ENCODE measurements at places on chromosomes 7 and 10.
A peak's percentile ranks its signal among the peaks of the same experiment; 100 is the strongest.

GRCh38 chr7:77830649-77831355 lies 32.2 kb downstream of the PHTF2 start:
- peak; percentile 45 for DNase-seq

DNA sequence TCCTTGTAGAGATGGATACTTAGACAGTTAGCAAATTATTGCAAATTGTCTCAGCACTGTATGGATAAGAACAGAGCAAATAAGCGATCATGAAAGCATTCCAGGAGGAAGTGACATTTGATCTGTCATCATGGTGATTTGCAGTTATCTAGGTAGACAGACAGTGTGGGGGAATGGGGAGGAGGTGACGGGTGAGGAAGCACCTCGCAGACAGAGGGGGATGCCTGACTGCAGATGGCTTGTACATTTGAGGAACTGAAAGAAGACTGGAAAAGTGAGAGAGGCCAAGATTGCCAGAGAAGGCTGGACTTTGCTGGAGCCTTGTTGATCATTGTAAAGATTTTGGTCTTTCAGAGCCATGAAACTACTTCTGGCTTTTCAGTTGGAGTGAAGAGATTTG lies 318.2 kb upstream of the CELF2 start:
- no peak for DNase-seq

GRCh38 chr10:43202657-43203447 lies 64.0 kb downstream of the RASGEF1A start:
- DNase-seq, result no peak

- peak; percentile 100 for DNase-seq
Observed at GRCh38 chr10:99619851-99620710, at the start of gene SLC25A28. TSS of gene SLC25A28 (minus strand) at chr10:99620439. CDS start at chr10:99620335, 104 bp downstream.

GRCh38 chr10:125039354-125039769 lies 97.4 kb downstream of the ZRANB1 start:
- DNase-seq, result no peak

- DNase-seq, result peak; percentile 33
Observed at GRCh38 chr7:74092964-74093471, 9.4 kb downstream of the LIMK1 start.

DNA sequence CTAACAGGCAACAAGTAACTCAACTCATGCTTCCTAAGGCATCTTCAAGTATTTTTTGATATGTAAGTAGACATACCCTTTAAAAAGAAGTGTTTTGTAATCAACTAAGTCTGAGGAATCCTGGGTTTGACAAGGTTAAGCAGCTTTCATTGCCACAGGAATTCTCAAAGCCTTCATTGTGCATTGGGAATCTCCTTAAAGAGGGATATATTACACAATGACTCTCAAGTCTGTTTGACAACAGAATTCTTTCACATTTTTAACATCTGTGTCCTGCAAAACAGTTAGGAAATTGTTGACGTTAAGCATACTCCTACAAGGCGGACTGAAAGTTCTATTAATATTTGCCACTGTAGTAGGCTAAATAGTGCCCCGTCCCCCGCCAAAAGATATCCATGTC lies 71.4 kb downstream of the SGMS1 start:
- DNase-seq, result peak; percentile 47

- peak; percentile 32 for DNase-seq
Observed at GRCh38 chr7:19294619-19295018, 149.4 kb upstream of the FERD3L start.

DNA sequence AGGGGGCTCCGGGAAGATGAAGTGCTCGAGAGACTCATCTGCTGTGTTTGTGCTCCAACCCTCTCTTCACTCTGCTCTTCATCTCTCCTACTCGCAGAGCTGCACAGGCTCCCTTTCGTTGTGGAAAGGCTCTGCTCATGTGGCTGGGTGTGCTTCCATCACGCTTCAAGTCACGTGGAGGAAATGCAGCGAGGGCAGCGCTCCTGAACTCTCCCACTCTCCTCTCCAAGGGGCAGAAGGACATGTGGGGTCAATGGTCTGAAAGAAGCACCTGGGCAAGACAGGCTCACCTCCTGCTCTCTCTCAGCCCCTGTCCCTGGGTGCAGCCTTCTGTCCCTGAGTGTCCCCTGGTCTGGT lies 72.6 kb downstream of the USP6NL start:
- no peak for DNase-seq

GRCh38 chr10:69124563-69125268 lies 738 bp downstream of the VPS26A start:
- DNase-seq, result peak; percentile 67

DNA sequence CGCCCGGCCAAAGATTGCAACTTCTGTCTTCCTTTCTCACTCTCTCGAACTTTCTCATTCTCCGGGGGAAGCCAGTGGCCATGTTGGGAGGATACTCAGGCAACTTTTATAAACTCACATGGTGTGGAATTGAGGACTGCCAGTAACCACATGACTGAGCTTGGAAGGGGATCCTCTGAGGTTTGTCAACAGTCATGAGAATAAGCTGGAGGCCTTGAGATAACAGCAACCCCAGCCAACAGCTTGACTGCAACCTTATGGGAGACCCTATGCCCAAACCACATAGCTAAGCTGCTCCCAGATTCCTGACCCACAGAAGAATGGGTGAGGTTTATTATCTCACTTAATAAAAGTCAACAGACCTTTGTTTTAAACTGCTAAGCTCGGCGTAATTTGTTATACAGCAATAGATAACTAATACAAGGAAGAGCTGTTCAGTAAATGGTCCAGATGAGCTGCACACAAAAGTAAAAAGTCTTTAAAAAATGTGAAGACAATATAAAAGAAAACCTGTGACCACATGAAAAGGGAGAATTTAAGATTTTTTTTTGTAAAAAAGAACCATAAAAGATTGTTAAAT lies 9.6 kb downstream of the SYPL1 start:
- DNase-seq, result no peak

- DNase-seq, result no peak
Observed at GRCh38 chr7:20793694-20794394, 7.2 kb upstream of the SP8 start.

DNA sequence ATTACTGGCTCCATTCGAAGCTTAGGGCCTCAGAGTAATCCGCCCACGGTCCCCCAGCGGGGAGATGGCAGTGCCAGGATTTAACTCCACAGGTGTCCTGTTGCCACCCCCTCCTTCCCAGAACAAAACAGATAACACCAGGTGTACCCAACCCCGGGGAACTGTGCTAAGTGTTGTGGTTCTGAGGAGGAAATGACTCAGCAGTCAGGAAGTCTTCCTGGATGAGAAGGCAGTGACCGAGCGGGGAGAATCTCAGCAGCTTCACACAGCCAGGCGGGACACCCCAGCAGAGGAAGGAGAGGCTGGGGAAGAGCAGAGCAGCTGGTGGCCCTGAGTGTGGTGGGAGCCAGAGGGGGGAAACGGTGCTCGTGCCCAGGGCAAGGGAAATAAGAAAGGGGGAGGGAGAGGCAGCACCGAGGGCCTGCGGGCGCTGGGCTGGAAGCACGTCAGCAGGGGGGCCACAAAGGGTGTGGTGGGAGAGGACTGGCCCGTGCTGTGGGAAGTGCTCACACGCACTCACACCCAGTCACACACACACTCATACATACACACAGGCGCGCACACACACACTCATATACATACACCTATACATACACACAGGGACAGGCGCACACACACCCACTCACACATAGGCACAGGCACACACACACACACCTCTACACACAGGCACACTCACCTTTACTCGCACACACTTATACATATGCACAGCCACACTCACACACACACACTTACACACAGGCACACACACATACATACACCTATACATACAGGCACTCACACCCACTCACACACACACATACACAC lies 59.8 kb upstream of the CHST15 start:
- DNase-seq, result peak; percentile 81

GRCh38 chr10:123093489-123093888 lies 42.3 kb upstream of the HMX3 start:
- DNase-seq, result no peak

GRCh38 chr7:144391823-144392255 lies 11.7 kb downstream of the NOBOX start:
- peak; percentile 80 for DNase-seq

DNA sequence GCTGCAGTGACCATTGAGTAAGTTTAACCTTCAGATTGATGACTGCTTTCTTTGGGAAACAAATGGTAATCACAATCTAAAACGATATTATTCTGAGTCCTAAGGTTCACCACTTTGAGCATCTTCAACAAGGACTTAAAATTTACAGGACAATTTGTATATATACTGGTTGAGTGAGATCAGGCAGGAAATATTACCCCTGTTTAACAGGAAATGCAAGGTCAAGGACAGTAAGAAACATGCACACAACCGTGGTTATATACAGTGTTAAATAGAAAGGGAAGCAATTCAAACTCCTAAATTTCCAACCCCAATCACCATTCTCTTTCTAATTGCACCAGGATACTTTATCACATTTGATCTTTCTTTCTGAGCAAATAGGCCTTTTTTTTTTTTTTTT lies 96.1 kb downstream of the ZNF277 start:
- DNase-seq, result no peak

DNA sequence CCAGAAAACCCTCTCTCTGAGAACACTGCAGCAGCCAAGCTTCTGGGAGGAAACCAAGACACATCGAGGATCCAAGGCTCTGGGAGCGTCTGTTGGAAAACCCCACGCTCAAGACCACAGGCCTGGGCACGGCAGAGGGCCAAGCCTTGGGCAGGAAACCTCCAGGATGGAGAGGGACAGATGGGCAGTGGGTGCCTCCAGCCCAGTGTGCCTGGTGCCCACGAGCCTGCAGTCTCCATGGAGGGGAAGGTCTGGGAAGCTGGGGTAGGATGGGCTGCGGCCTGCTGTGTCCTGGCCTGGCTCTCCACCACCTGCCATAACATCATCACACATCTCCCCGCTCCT lies 96.1 kb downstream of the FAM53B start:
- DNase-seq, result no peak

GRCh38 chr7:28076423-28077200 lies 104.0 kb downstream of the JAZF1 start:
- DNase-seq, result no peak

DNA sequence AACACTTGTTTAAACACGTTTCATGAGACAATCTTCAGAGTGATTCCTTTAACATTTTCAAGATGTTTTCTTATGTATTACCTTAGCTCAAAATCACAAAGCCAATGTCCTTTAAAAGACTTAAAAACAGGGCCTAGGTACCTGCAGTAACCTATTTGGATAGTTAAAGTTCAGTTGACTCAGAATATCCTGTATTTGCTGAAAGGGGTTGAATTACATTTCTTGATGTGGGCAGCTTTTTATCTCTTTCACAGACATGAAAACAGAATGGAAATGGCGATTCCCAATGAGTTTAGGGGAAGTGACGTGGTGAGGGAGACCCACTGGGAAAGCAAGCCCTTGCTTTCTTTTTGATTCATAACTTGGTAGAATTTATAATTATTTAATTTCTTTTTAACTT lies 324.4 kb upstream of the AOAH start:
- no peak for DNase-seq

GRCh38 chr7:69457595-69458504 lies 140.4 kb upstream of the AUTS2 start:
- DNase-seq, result peak; percentile 11

- DNase-seq, result no peak
Observed at GRCh38 chr7:80253653-80254052, 119.0 kb downstream of the GNAI1 start.

- DNase-seq, result no peak
Observed at GRCh38 chr7:30429156-30429530, 49.4 kb downstream of the NOD1 start.

DNA sequence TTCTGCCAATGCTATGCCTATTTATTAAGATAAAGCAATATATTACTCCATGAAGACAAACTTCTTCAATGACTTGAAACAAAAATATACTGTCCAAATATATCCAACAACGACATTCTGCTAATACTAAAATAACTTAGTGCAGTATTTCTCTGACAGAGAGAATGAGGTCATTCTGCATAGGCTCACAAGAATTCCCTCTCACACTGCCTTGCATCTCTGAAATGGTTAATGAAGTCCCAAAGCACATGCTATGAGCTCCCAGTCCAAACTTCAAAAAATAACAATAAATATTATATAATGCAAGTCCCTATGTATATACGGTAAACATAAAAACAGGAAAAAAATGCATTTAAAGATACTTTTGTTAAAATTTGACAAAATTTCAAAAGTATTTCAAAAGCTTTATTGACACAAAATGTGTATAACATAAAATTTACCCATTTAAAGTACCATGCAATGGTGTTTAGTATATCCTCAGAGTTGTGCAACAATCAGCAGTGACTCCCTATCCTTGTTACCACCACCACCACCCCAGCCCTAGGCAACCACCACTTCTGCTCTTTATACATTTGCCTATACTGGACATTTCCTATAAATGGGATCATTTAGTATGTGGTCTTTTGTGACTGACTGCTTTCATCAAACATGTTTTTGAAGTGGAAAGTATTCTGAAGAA lies 27.6 kb downstream of the CHCHD3 start:
- DNase-seq, result no peak

GRCh38 chr10:128063736-128064107 lies 62.5 kb downstream of the MKI67 start:
- no peak for DNase-seq

Measured in cardiac fibroblast (primary cell).